ENCODE measurements at places on chromosomes 7 and 10.
A peak's percentile ranks its signal among the peaks of the same experiment; 100 is the strongest.

GRCh38 chr10:72295330-72295910 lies 21.7 kb downstream of the DDIT4 start:
- no peak for DNase-seq

GRCh38 chr7:121069346-121070100 lies 81.0 kb downstream of the CPED1 start:
- DNase-seq = no peak

- no peak for DNase-seq
These were observed 61.2 kb downstream of the PCLO start for GRCh38 chr7:83101530-83101929.

GRCh38 chr7:120407010-120407409 lies 134.0 kb downstream of the KCND2 start:
- DNase-seq = no peak

DNA sequence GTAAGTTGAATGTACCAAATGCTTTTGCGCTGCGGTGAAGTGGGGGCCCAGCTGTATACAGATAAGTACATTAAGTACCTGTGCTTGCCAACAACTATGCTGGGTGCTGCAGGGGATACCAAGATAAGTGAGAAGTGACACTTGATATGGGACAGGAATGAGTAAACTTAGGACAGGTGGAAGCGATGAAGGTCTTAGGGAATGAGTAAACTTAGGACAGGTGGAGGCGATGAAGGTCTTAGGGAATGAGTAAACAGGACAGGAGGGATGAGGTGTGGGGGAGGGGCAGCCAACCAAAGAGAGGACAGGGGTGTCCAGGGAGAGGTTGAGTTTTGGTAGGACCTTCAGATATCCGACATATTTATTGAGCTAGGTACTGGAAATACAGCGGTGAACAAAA lies 1.4 kb downstream of the MDH2 start:
- DNase-seq = no peak

GRCh38 chr10:112131996-112132395 lies 51.6 kb downstream of the GPAM start:
- no peak for DNase-seq

DNA sequence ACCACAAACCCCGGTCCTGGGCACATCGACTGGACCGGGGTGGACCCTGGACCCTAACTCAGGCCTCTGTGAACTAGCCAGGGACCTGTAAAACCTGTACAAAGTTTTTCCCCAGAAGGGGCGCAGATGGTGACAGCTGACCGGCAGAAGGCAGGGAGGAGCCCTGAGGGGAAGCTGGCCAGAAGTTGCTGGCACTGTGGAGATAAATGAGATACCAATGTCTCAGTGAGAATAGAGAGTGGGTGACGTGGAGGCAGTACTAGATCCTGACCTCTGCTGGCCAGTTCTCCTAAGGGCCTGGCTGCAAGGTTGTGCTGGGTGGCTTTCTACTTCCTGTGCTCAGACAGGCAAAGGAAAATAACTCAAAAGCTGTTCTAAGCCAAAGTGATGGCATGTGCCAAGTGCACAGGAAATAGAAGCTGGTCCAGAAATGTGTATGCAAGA lies 10.6 kb upstream of the TSPAN14 start:
- no peak for DNase-seq

DNA sequence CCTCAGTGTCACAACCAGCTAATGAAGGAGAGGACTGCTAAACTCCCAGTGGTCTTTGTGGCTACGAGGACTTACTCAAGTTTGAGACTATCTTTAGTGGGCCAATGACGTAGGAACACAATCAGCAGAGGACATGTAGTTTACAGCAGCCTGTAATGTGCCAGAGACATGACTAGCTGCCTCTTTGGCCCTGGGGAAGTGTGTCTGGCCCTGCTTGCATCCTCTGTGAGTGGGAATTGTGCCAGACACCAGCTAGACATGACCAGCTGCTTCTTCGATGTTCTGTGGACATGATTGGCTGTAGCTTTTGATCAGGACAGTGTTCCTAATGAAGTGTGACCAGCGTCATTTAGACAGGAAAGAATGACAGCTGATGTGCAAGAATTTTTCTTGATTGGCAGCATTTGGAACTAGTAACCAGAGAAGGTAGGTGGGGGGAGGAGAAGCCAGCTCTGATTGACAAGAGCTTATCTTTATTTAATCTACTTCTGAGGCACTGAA lies 141.7 kb downstream of the AUTS2 start:
- DNase-seq = no peak

- no peak for DNase-seq
These were observed 500.1 kb upstream of the PHF14 start for GRCh38 chr7:10473569-10473968.

DNA sequence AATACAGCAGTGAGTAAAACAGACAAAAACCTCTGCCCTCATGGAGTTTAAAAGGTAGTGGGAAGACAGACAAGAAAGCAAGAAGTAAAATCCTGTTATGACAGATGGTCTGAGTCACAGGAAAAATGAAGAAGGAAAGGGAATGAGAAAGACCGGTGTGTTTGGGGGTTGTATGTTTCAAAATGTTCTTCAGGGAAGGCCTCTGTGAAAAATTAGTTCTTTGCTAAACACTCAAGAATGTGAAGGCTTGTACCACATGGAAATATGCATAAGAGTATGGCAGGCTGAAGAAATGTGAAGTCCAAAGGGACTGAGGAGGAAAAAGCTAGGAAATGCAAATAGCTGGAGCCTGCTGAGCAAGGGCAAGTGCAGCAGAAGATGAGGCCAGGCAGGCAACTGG lies 315.9 kb upstream of the SEMA3A start:
- no peak for DNase-seq

DNA sequence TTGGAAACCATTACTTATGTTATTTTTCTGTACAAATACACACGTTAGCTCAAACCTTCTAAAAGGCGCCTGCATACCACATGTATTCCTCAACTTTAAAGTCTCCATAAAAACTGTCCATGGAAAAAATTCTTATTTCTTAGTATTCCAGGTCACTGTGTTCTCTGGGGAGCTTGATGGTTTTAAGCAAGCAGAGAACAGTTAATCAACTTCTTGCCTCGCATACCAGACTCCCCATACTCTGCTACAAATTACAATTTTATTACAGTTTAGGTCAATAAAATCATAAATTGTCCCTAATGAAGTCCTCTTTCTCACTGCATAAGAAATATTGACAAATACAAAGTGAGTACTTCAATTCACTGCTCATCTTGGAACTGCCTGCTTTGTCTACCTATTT lies 77.0 kb upstream of the GPR22 start:
- DNase-seq = no peak

DNA sequence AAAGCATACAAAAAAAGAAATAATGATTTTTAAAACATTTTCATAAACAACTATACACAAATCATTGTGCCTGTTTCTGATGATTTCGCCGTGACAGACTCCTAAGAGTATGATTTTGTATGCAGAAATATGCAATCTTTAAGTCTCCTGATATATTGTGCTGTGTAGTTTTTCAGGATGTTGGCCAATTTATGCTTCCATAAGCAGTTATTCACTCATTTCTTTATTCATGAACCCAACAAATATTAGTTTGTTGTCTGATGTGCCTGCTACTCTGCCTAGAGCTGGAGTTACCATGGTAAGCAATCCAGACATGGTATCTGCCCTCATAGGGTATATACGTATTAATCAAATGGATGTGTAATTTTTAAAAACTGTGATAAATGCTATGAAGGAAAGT lies 40.4 kb downstream of the PRR15 start:
- no peak for DNase-seq

GRCh38 chr7:68454931-68455330 lies 1143.3 kb upstream of the AUTS2 start:
- no peak for DNase-seq

GRCh38 chr10:131453721-131454634 lies 142.5 kb upstream of the TCERG1L start:
- DNase-seq = peak; percentile 13

- no peak for DNase-seq
These were observed 506.6 kb upstream of the POT1 start for GRCh38 chr7:125436220-125436619.

- no peak for DNase-seq
These were observed at the start of gene CCM2 for GRCh38 chr7:45000093-45001032. Gene CCM2 (plus strand): TSS chr7:45000201. CDS start chr7:45000334, 133 bp downstream.

- DNase-seq = no peak
These were observed 50.7 kb upstream of the GHITM start for GRCh38 chr10:84088626-84089025.

DNA sequence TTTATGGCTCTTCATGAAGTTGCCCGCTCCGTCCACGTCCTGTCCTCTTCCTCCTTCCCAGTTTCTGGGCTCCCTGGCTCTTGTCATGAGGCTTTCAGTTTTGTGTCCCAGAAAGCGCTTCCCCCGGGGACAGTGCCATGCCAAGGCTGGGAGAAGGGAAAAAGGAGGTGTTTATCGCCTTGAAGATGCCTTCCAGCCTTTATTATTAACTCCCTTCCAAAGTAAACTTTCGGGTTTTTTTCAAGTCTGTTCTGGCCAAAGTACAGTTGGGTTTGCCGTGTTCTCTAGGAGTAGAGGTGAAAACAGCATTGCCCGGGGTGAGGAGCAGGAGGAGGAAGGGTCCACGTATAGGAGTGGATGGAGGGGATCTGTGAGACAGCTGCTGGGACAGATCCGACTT lies 117.2 kb downstream of the CUX1 start:
- DNase-seq = no peak

DNA sequence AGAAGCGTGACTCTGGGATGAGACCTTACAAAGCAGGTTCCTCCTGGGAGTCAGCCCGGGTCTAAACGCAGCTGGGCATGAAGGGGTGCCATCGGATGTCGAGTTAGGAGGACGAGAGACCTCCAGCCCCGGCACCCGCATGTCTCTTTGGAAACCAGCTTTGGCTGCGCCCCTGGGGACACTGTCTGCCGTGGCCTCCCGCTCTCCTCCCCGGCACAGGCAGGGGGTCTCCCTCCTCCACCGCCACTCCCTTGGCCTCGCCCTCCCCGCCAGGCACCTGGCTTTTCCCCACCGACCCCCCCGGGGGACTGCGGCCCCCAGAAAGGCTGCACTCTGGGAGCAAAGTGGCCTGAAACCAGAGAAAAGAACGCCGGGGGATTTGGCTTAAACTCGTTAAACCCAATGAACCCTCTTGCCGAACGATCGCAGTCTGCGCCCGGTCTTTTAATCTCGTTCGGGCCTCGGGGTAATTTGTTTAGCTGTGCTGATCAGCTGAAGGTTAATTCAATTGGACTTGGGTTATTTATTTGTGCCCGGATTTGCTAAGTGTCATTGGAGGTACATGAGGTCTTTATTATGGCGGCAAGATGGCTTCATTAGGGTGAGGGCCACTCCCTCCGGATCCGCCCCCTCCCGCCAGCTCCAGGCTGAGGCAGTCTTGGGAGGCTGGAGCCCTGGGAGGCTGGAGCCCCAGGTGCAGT lies 16.4 kb upstream of the PSMG3 start:
- DNase-seq = no peak

GRCh38 chr10:46289209-46289810 lies 2.5 kb downstream of the ANTXRL start:
- no peak for DNase-seq

DNA sequence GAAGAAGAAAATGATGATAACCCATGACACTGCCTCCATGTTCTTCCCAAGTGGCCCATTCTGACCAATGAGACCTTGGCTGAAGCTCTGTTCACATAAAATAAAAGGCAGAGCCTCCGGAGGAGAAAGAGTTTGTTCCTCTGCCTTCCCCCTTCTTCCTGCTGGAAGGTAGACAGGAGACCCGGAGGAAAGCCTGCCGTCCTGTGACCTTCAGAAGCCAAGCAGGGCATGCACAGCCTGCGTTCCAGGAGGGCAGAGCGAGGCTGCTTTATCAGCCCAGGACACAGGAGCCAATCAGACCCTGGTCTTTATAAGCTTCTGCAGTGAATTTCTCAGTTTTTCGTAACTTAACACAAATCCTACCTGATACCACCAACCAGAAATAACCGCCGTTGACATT lies 8.6 kb upstream of the GRID1 start:
- no peak for DNase-seq

DNA sequence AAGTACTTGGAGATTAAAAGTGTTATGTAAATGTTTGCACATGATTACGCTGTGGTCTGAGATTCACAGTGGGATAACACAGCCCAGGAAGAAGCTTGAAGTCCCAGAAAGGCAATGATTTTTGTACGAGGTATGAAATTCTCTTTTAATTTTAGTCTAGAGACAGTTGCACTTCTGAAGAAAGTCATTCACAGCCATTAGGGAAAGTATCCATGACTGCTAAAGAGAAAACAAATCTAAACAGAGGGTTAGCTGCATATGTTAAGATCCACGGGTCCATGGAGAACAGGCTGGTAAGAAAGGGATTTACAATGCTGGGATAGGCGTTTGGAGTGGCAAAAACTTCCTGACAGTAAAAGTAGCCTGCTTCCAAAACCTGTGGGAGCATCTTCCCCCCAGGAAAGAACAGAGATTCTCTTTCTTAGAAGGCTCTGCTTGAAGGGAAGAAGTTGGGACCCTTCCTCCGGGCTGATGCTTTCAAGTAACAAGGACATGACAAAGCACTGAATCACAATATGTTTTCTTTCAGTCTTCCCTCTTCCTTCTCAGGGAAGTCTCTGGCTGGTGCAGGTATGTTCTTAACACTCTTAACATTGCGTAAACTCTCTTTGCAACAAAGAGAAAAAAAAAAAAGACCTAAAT lies 220.8 kb upstream of the CELF2 start:
- no peak for DNase-seq

GRCh38 chr10:77188521-77188920 lies 449.1 kb downstream of the KCNMA1 start:
- no peak for DNase-seq

GRCh38 chr10:85610381-85611092 lies 756.1 kb downstream of the GRID1 start:
- DNase-seq = no peak

GRCh38 chr7:92586403-92586802 lies 3.8 kb downstream of the FAM133B start:
- DNase-seq = no peak

DNA sequence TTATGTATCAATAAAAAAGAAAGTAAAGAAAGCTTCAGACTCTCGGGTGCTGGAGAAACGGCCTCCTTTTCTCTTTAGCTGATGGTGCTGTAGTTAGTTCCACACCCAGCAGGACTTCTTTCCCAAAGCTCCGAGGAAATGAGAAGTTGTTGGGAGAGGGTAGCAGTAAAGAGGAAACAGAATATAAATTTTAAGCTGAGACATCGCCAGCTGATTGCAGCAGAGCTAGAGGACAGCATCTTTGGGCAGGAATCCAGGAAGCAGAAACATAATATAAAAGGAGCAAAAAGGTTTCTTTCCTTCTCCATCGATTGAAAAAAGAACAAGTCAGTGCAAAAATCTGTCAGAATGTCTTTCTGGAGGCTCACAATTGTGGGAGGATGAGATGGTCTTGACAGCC lies 616.9 kb upstream of the FOXK1 start:
- no peak for DNase-seq

GRCh38 chr7:127702938-127703337 lies 50.9 kb downstream of the SND1 start:
- no peak for DNase-seq

DNA sequence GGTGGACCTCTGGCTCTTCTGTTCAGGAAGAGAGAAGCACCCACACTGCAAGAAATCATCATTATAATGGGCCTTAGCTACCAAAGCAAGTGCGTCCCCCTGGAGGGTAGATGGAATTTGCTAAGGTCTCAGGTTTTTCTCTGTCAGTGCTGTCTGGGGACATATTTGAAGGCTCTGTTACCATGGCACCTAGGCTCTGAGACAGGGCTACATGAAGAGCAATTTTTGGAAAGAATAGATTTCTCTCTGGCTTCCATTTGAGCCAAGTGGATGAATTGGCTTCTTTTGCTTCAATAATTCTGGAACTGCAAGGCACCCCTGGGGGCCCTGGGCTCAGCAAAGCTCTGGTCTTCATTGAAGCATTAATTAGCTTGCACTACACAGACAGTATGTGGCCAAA lies 349.1 kb upstream of the GALNT17 start:
- DNase-seq = no peak

- no peak for DNase-seq
These were observed 131.7 kb downstream of the SORCS1 start for GRCh38 chr10:107032700-107033401.

Measured in activated effector memory CD4-positive, alpha-beta T cell treated with Interleukin-2 at 50 U/mL for 16 hours (primary cell).